ENCODE measurements at places on chromosomes 12 and 14.
A peak's percentile ranks its signal among the peaks of the same experiment; 100 is the strongest.

DNA sequence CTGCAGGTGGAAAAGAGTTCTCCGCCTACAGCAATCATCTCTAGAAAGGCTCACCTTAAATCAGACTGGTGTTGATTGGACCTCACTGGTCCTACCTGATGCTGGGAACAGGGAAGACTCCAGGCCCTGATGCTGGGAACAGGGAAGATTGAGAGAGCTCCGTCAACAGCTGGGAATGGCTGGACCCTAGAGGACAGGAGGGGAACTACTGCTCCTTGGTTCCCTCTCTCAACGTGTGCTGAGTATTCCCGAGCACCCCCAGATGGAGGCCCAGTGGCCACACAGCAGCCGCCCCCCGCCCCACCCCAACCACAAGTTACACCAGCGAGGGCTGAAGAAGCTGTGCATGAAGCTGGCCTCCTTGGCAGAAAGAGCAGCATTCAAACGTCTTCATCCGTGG lies 240.3 kb downstream of the SLC15A4 start:
- no peak for DNase-seq

DNA sequence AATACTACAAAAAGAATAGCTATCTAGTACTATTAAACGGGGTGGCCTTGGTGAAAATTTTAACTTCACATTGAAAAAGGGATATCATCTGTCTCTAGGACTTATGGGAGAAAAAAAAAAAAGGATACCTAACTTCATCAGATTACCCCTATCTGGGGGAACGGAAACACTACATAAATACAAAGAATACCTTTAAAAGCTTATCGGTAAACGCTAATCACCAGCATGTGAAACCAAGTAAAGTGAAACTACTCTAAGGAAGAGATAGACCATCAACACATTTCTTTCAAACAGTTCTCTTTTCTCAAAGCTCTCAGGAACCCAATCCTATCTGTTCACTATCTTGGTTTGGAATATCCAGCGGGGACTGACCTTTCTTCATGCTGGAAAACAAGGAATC lies 3.5 kb downstream of the KICS2 start:
- DNase-seq = no peak

DNA sequence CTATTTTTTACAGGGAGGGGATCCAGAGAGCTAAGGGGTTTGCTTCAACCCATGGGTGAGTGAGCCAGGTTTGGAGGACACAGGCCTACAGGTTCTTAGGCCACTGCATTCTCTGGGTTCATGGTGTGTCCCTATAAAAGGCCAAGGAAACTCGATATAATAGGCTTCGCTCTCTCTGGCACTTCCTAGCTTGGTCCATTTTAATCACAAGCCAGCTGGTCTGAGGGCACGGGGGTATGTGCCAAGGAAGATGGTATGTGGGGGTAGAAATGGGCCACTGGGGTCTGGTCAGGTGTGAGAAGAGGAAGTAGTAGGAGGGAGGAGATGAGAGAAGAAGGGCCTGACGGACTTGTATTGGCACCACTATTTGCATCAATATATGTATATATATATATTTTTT lies 4.9 kb downstream of the ETV6 start:
- DNase-seq = no peak

DNA sequence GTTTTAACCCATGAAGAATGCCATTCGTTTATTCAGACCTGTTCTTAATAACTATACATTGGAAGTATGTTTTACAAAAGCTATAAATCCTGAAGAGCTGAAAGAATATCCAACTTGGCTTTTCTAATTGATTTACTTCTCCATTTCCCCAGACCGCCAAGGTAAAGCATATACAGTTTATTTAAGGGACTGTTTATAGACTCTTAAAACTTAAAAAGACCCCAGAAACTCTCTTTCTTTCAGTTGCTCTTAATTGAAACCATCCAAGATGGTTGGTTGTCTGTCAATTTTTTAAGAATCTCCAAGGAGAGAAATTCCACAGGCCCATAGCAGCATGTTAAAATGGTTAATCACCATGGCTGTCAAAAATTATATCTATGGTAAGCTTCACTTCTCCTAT lies 8.8 kb downstream of the IGF1 start:
- DNase-seq = no peak

- peak; percentile 11 for DNase-seq
Measured at GRCh38 chr12:115916910-115917668, 360.4 kb downstream of the MED13L start.

DNA sequence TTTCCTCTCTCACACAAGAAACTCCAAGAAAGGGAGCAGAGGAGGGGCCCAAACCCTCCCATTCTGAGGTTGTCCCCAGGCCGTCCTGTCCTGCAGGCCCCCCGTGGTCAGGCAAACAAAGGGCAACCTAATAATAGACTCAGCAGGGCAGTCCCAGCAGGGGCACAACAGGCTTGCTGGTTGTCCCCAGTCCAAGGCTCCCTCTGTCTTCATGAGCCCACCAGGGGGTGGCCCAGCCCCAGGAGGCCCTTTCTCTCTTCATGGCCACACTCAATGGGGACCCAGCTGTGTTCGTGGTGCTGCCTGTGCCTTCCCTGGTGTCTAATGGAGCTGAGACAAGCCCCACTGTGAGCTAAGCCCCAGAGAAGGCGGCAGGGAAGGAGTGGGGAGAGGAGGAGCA lies 359.9 kb downstream of the ADGRD1 start:
- DNase-seq = no peak
